ENCODE measurements at places on chromosomes 5 and 9.

DNA sequence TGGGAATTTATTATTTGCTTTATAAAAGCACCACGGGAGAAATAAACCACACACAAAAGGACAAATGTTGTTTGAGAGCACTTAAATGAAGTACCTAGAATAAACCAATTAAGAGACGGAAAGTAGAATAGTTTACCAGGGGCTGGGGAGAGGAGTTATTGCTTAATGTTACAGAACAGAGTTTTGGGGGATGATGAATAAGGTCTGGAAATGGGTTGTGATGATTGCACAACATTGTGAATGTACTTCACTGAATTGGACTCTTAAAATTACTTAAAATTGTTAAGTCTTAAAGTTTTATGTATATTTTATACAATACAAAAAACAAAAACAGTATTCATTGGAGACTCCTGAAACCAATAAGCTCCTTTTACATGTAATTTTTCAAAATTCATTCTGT is 1.5 kb downstream of the ZBTB43 start:
- DNase-seq, result no peak

GRCh38 chr5:178788381-178789085 is 58.1 kb upstream of the ZNF354A start:
- no peak for DNase-seq

GRCh38 chr5:144156767-144157171 is 13.7 kb downstream of the YIPF5 start:
- no peak for DNase-seq

DNA sequence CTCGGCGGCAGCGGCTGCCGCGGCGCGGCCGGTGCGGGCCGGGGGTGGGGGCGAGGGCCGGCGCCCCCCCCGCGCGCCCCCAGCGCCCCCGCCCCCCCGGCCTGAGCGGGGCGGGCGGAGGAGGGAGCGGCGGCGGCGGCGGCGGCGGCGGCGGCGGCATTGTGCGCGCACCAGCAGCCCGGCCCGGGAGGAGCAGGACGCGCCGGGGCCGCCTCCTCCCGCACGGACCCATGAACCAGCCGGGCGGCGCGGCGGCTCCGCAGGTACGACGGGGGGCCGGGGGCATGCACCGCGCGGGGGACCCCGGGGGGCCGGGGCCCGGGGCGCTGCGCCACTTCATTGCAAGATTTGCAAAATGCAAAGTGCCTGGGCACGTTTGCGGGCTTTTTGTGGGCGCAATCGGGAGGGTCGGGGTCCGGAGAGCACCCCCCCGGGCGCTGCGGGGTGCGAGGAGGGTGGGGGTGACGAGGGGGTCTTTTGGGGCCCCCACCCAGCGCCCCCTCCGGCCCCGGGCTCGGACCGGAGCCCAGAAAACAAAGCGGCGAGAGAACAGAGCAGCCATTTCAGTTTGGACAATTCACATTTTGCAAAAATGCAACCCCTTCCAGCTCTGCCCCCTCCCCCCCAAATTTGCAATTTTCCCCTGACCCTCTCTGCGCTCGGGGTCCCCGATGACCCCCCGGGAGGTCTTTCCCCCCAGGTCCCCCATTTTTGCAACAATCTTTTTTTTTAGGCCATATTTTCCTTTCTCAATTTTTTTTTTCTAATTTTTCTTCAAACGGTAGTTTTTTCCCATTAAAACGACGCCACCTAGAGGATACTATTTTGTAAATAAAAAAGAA is at the start of gene ZNF618:
Gene ZNF618 (plus strand): TSS at position 159 of the 842 bp plus-strand sequence. CDS start 72 bp downstream, at position 231.
- peak; percentile 25 for DNase-seq

DNA sequence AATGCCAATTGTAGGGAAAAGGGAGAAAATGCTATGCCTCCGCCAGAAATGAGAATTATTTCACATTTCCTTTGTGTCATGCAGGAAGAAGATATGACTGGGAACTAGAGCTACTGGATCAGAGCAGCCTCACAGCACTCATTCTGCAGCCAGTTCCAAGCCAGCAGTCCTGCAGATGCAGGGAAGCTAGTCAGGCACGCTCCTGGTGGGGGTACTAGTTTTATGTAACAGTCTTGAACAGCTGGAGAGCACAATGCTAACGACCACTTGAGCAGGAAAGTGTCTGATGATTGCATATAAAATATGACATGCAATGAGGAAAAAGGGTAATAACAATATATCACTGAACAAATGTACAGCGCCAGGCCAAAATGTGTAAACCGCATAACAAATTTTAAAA is 21.7 kb downstream of the CDH10 start:
- DNase-seq, result peak; percentile 26

- peak; percentile 27 for DNase-seq
Observed at GRCh38 chr9:113963696-113964494, 87.8 kb downstream of the ZNF618 start.

GRCh38 chr9:106798016-106798799 is 64.8 kb upstream of the ZNF462 start:
- no peak for DNase-seq

DNA sequence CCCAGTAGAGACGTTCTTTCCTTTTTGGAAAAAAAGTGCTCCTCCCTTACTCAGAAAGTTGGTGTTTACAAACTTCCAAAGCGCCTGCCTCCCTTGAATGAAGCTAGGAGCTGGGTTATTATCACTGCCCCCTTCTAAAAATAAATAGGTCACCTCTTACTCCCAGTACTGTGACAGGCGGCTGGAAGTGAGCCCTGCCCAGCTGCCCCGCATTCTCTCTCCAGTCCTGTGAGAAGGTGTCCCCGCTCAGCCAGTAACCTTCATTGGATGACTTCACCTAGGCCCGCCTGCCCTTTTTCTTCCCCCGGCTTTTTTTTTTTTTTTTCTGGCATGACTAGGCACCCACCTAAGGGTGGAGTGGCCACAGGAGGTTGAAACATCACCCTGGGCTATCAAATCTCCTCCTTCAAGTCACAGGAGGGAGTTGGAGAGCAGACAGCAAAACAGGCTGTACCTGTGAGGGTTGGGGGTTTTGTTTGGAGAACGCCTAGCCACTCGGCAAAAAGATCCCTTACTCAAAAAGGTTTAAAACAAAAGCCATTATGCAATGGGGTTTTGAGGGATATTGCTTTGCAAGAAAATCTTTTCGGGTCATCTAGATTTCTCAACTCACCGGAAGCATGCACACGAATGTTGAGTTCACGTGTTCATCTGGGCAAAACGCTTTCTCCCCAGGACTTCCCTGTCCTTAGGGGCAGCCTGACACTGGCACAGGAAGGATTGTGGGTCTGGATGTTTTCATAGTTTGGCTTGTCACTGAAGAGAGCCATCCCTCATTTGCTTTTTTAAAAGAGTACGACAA is 43.3 kb upstream of the ZNF622 start:
- DNase-seq, result no peak

- no peak for DNase-seq
Observed at GRCh38 chr5:159488516-159488915, 158.2 kb upstream of the IL12B start.

- DNase-seq, result no peak
Observed at GRCh38 chr5:74275171-74275992, 365.1 kb downstream of the ENC1 start.

DNA sequence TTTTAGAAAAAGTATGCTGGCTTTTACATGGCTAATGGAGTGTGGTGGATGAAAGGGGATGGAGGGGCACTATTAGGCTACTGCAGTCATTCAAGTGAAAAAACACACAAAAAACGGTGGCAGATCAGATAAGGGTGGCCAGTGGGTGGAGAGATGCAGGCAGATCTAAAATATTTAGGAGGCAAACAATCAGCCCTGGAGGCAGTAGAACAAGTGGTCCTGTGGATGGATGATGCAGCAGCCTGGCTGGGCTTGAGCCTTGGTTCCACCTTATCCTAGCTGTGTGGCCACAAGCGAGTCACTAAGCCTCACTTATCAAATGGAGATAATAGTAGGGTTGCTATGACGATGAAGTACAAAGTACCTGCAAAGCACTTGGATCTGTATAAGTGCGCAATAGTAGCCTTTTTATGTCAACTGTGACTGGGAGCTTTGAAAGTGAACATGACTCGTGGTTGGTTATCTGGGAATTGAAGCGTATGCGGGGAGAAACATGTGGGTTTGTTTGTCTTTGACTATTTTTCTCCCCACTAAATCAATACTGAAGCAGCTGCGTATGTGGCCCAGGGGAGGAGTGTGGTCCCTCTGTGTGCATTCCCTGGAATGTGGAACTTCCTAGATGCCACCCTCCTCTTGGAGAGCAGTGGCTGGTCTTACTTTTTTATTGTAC is 20.2 kb downstream of the NSG2 start:
- no peak for DNase-seq

DNA sequence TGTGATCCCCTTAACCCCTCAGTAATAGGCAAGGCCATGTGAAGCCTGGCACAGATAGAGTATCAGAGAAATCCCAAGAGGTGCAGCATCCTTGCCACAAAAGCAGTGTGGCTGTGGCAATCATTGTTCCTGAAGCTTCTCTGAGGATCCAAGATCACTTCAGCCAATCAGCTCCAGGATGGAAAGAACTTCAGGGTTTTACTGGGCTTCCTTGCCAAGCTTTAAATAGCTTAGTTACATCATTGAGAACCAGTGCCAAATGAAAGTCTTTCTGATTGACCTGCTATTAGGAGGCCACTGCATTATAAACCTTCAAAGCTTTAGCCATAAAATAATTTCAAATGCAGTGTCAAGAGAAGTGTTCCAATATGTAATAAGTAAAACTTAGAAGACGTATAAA is 430.6 kb downstream of the PIK3R1 start:
- DNase-seq, result no peak

GRCh38 chr9:112094948-112095681 is 80.0 kb downstream of the SUSD1 start:
- DNase-seq, result no peak

GRCh38 chr9:101114317-101114716 is 85.8 kb downstream of the PLPPR1 start:
- DNase-seq, result no peak

GRCh38 chr9:16010221-16010620 is 457.4 kb downstream of the CCDC171 start:
- DNase-seq, result no peak

- DNase-seq, result no peak
Observed at GRCh38 chr9:93406371-93406770, 45.1 kb upstream of the FAM120A start.

DNA sequence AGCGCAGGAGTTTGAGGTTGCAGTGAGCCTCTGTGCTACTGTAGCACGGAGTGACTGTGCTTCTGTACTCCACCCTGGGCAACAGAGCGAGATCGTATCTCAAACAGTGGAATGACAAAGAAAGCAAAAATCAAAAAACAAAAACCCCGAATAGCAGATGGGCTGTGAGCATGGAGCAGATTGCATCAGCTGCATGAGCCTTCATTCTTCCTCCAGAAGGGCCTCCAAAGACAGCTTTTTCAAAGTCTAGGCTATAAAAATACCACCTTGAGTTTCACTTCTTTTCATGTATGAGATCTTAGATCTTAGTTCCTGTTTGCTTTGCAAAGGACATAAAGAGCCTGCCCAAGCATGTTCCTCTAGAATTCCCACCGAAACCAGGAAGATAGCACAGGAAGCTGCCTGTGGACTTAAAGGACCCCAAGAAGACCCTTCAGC is 15.0 kb upstream of the HSPB3 start:
- no peak for DNase-seq

GRCh38 chr9:37593883-37594448 is 1.6 kb upstream of the TOMM5 start:
- peak; percentile 48 for DNase-seq

- no peak for DNase-seq
Observed at GRCh38 chr5:67170767-67171166, 25.8 kb downstream of the CD180 start.

DNA sequence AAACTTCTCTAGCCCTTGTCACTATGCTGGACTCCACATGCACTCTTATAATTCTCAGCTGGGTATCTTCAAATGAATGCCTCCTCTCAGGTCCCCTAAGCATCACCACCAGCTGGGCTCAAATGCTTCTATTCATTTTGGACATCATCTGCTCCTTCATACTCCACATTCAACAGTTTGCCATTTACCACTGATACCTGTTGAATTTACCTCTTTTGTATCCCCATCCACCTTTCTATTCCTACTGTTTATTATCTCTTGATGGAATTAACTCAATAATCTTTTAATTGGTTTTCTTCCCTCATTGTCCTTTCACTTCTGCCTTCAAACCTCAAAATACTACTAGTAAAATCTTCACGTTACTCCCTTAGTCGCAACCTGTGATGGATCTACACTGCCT is 14.5 kb downstream of the RANBP6 start:
- no peak for DNase-seq

DNA sequence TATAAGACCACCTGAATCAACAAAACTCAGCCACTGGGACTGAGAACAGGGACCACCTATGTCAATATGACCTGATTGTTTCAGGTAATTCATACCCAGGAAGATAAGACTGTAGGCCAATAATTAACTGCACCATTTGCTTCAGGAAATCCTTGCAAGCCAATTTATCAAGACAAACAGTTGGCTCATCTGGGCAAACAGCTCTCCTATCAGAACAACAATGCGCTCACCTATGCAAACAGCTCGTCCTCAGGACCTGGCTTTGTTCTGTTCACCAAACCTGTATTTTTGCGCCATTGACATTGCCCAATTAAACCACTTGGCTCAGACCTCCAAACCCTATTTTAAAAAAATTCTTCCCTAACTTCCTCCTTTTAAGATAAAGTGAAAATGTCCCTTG is 92.3 kb upstream of the MARCHF11 start:
- DNase-seq, result no peak

DNA sequence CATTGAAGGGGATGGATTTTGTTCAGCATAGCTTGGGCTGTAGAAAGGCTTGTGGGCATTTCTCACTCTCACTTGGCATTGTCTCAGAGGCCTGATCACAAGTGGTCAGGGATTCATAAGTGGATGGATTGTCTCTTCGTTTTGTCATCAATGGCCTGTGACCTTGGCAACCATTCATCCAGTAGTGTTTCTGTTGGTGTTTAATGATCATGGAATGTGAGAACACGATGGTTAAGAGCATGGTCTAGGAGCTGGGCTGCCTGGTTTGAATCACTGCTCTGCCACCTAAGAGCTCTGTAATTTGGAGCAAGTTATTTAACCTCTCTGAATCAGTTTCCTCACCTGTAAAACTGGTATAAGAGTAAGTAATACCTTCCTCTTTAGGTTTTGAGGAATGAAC is 430.1 kb upstream of the MEF2C start:
- DNase-seq, result no peak

GRCh38 chr5:137234973-137235943 is 263.9 kb downstream of the SPOCK1 start:
- DNase-seq, result no peak

DNA sequence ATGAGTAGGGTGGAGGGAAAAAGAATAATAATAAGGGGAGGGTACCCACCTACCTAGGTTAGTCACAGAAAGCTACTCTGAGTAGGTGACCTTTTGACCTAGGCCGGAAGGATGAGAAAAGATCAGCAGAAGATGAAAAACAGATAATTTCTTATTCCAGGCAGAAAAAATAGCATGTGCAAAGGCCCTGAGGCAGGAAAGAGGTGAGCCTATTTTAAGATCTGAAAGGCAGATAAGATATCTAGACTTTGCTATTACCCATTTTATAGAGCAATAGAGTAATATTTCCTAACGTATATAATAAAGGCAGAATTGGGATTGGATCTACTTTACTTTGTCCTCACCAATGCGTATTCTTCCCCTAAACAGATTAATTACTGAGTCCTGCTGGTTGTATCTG is 393.9 kb upstream of the MPDZ start:
- no peak for DNase-seq
